ENCODE measurements at places on chromosomes 3 and 15.

- no peak for DNase-seq
These were observed 511 bp upstream of the RARB start for GRCh38 chr3:25427563-25427941.

DNA sequence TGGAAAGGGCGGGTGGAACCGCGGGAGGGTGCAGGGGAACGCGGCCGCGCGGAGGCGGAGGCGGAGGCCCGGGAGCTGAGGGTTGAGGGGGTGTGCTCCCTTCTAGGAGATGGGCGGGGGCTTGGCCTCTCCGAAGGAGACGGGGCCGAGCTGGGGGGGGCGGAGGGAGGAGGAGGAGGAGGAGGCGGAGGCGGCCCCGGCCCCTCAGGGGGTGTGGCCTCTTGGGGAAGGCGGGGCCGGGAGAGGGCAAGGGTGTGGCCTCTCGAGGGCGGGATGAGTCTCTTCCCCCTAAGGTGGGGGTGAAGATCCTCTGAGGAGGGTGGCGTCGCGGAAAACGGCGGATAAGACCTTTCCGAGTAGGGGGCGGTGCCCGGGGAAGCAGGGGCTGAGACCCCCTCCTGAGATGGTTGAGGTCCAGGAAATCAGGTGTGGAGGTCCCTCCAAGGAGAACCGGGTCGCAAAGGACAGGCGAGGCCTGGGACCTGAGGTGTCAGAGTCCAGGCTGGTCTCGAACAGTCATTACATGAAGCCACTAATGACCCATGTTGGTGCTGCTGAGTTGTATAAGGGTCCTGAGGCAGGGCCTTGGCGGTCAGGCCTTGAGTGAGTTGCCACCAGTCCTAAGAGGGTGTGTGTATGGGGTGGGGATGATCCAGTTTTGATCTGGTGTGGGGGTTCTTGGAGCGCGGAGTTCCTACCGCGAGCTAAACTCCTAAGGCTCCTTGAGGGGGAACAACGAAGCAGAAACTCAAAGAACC lies 759 bp downstream of the WDR6 start:
- peak; percentile 64 for DNase-seq

DNA sequence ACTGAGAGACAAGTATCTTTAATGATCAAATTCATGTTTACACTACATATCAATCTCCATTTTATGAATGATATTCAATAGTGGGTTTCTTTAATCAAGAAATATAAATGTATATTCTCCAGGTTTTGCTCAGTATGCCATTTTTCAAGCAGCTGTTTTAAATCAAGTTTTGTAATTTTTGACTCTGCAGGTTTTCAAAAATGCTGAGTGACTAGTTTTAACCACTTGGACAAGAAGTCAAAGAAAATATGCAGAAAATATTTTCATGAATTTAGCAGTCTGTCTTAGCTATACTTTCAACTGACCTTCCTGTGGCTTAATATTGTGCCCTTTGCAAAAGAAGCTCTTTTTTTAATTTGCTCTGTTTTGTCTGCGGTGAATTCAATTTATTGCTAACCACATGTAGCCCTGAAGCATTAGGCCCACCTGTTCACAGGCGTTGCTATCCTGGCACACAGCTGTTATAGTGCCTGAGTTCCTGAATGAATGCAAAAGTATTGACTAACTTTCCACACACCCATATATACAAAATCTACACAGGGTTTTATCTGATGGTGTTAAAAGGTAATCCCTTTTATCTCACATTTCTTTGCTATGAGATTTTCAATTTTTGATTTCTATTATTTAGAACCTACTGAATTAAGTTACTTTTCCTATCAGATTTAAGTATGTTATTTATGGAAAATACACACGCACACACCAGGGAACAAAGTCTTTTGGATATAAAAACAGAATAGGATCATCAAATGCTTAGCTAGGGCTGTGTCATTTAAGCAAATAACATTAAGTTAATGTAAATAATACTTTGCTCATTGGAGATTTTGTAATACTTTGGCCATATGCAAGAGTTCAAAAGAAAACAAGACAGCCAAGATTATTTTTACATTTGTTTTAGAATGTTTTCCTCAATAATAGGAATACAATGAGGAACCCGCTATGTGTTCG lies 1166.1 kb upstream of the GBE1 start:
- no peak for DNase-seq

GRCh38 chr3:191051037-191051436 lies 148.0 kb upstream of the OSTN start:
- DNase-seq: no peak

DNA sequence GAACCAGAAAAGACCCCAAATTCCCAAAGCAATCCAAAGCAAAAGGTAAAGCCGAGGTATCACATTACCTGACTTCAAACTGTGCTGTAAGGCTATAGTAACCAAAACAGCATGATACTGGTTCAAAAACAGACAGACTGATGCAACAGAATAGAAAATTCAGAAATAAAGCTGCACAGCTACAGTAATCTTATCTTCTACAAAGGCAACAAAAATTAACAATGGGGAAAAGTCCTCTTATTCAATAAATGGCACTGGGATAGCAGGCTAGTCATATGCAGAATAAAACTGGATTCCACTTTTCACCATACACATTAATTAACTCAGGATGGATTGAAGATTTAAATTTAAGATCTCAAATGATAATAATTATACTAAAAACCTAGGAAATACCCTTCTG lies 392.6 kb upstream of the CBLB start:
- no peak for DNase-seq

- no peak for DNase-seq
These were observed 651.0 kb upstream of the ARPP21 start for GRCh38 chr3:34988296-34988695.

DNA sequence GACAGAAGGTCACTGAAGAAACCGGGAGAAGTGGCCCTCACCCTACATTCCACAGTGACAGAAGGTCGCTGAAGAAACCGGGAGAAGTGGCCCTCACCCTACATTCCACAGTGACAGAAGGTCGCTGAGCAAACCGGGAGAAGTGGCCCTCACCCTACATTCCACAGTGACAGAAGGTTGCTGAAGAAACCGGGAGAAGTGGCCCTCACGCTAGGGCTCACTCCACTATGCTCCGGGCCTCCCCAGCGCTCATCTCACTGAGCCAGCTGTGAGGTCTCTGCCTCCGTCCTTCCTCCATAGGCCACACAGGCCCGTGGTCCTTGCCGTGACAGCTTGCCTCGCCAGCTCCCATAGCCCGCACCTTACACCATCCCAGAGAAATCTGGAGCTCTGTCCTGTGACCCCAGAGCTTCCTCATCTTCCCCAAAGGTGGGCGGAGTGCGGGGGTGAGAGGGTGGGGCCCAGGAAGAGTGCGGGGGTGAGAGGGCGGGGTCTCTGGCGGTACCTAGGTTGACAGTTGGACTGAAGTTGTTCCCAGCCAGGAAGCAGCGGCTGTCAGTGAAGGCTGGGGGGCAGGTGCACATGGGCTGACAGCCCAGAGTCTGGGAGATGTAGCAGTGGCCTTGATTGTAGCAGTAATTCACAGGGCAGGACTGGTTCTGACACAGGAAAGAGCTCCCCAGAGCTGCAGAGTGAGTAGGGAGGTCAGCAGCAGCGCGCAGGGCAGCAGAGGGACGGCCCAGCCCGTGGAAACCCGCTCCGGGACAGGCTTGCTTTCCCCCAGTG lies 32.0 kb downstream of the MUC20 start:
- no peak for DNase-seq

GRCh38 chr15:88769161-88769971 lies 33.9 kb upstream of the ACAN start:
- no peak for DNase-seq

GRCh38 chr3:189999718-190000117 lies 121.0 kb downstream of the P3H2 start:
- DNase-seq: no peak

- no peak for DNase-seq
These were observed 30.4 kb upstream of the FLNB start for GRCh38 chr3:57977818-57978235.

DNA sequence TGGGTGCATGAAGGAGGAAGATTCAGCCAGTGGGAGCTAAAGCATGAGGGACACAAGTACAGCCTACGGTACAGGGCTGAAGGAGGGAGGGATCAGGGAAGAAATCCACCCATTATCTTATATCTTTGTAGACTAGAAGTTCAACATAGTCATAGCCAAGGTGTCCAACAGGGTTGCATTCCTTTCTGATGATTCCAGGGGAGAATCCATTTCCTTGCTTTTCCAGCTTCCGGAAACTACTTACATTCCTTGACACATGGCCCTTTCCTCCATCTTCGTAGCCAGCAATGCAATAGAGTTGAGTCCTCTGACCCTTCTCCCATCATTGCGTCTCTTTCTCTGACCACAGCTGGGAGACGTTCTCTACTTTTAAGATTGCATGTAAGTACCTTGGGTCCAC lies 471.0 kb upstream of the SEMA6D start:
- no peak for DNase-seq

GRCh38 chr3:21738935-21739702 lies 11.9 kb downstream of the ZNF385D start:
- DNase-seq: no peak

GRCh38 chr3:166889241-166889640 lies 490.9 kb downstream of the ZBBX start:
- DNase-seq: no peak

DNA sequence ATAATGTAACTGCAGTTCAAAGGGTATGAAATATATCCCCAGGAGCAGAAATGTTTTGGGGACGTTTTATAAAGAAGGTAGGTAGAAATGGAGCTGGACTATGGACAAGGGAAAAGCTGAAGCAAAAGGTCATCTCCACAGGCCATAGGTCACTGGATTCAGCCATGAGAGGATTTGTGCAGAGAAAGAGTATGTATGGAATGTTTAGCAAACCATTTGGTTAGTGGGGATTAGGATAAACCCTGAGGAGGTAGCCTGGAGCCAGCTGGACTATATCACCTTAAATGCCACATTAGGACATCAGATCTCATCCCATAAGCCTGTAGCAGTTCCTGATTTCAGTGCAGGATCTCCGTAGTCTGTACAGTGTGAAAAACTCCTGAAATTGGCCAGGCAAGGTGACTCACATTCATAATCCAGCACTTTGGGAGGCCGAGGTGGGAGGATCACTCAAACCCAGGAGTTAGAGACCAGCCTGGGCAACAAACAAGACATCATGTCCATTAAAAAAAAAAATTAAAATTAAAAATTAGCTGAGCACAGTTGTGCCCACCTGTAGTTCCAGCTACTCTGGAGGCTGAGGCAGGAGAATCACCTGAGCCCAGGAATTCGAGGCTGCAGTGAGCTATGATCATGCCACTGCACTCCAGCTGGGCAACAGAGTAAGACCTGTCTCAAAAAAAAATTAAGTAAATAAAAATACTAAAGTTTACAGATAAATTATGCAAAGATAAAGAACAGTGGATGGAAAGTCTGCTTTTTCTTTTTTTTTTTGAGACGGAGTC lies 4.7 kb downstream of the IP6K1 start:
- DNase-seq: no peak

GRCh38 chr3:27380433-27381357 lies 11.5 kb upstream of the NEK10 start:
- no peak for DNase-seq

- no peak for DNase-seq
These were observed 207.1 kb downstream of the LRRN1 start for GRCh38 chr3:4006288-4006687.

- no peak for DNase-seq
These were observed 326.5 kb upstream of the GBE1 start for GRCh38 chr3:82087958-82088357.

GRCh38 chr15:101542306-101543025 lies 53.0 kb upstream of the PCSK6 start:
- no peak for DNase-seq

GRCh38 chr3:98223907-98224672 lies 40.0 kb upstream of the OR5H6 start:
- no peak for DNase-seq

- DNase-seq: no peak
These were observed 38.1 kb downstream of the SRGAP3 start for GRCh38 chr3:9211155-9211950.

- no peak for DNase-seq
These were observed 110.0 kb downstream of the AQP9 start for GRCh38 chr15:58247855-58248842.

- no peak for DNase-seq
These were observed 318.0 kb upstream of the LMCD1 start for GRCh38 chr3:8183627-8184026.

GRCh38 chr3:13200946-13201345 lies 127.7 kb upstream of the IQSEC1 start:
- DNase-seq: no peak

- no peak for DNase-seq
These were observed 1.0 kb downstream of the ONECUT1 start for GRCh38 chr15:52789008-52789600.

DNA sequence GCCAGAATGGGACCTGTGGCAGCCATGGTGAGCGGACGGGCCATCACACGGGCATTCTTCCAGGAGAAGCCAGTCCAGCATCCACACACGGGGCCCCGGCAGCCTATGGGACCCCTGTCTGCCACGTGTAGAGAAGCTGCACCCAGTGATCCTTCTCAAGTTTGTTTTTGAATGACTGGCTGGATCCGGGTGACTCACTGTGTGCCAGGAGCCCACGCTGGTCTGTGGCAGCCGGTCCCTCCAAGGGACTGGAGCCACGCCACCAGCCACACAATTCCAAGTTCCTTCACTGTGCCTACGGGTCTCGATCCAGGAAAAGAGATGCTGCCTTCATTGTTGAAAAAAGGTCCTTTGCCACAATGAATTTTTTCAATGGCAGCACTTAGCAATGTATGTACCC lies 58.1 kb downstream of the ATP10A start:
- DNase-seq: no peak

GRCh38 chr3:62667714-62668113 lies 207.5 kb downstream of the CADPS start:
- DNase-seq: no peak

GRCh38 chr15:60396958-60397771 lies 621 bp downstream of the ANXA2 start:
- DNase-seq: peak; percentile 14

DNA sequence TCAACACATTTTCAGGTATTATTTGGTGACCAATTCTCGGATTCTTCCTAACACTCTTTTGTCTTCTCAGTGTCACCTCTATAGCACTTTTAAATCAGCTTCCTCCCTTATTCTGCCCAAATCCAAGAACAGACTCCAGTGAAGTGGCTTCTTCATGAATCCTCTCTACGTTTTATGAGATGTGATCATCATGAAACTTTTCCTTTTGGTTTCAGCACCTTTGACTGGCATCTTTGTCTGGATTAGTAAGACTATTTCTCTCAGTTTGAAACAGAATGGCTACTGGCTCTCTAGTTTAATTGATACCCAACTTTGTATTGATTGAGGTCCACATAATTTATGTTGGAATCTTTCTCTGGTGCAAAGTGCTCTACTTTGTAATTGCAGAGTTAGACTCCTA lies 45.6 kb downstream of the CMC1 start:
- no peak for DNase-seq
